Activated naive CD4-positive, alpha-beta T cell treated with anti-CD3 and anti-CD28 coated beads, Interleukin-2, amount 50 U/mL, for 72 hours (primary cell): ENCODE measurements at places on chromosomes 11 and 22.

GRCh38 chr22:41226723-41227655 lies 13.7 kb downstream of the CHADL start:
- no peak for DNase-seq

DNA sequence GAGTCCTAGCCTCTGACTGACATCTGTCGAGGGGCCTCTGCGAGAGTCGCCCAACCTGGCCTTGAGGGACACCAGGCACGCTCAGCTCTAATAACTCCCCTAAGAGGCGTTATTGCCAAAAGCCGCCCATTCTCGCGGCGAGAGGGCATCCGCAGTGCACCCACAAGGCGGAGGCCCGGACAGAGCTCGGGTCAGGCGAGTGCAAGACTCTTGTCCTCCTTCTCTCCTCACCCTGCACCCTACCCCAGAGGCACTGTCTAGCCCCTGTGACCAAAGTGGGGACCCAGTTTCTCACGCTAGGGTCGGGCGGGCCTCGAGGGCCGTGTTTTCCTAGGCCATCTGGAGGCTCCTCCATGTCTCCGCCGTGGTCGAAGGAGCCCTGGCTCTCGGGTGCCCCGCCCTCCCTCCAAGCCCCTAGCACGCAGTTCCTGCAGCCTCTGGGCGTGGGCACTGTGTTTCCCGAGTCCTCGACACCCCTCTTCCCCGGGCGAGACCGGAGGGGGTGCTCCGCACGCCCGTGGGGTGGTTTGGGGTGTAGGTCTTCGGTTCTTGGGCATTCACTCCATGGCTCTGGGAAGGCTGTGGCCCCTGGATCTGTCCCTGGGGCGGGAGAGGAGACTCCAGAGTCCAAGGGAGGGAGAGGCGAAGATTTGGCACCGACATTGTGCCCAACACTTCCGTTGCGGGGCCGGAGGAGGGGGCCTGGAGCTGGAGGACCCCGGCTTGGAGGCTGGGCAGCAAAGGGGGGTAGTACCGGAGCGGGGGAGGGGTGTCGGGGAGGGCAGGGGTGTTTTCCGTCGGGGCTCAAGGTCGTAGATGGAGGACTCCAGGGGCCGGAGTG lies 1.0 kb downstream of the CHRM4 start:
- no peak for DNase-seq

- DNase-seq: no peak
Observed at GRCh38 chr11:34585304-34585734, 35.6 kb upstream of the EHF start.

- no peak for DNase-seq
Observed at GRCh38 chr22:42943981-42944380, 71.0 kb downstream of the PACSIN2 start.

DNA sequence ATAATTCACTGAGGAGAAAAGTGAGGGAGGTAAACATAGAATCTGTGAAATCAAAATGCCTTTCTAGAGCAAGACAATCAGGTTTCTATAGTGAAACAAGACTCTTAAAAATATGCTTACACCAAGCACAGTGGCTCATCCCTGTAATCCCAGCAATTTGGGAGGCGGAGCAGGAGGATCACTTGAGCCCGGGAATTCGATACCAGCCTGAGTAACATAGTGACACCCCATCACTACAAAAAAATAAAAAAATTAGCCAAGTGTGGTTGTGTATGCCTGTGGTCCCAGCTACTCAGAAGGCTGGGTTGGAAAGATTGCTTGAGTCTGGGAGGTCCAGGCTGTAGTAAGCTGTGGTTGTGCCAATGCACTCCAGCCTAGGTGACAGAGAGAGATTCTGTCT lies 43.2 kb upstream of the ME3 start:
- no peak for DNase-seq

DNA sequence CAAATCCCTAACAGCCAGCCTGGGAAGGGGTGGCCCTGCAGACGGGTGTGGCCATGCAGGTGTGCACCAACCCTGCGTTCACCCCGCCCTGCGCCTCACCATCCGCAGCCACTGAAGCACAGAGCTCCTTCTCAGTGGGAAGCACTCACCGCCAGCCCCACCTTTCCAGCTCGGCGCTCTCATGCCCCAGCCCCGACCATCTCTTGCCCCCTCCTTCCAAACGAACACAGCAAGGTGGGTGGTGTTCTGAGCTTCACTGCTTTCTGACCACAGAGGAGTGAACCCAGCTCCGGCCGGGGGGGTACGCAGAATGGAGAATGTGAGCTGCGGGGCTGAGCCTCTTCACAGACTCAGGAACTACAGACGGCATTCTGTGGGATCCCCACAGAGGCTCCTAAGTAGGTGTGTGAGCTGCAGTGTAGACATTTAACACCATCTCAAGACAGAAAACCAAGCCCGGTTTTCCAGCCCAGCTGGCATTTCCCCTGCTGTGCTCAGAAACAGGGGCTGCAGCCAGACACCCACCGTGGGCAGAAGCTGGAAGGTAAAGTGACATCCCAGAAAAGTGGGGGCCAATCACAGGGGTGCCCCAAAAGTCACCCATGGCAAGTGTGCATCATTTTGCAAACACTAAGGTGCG lies 88.4 kb upstream of the RTL6 start:
- no peak for DNase-seq

- peak; percentile 21 for DNase-seq
Observed at GRCh38 chr22:38607680-38608079, 37.7 kb upstream of the DMC1 start.

DNA sequence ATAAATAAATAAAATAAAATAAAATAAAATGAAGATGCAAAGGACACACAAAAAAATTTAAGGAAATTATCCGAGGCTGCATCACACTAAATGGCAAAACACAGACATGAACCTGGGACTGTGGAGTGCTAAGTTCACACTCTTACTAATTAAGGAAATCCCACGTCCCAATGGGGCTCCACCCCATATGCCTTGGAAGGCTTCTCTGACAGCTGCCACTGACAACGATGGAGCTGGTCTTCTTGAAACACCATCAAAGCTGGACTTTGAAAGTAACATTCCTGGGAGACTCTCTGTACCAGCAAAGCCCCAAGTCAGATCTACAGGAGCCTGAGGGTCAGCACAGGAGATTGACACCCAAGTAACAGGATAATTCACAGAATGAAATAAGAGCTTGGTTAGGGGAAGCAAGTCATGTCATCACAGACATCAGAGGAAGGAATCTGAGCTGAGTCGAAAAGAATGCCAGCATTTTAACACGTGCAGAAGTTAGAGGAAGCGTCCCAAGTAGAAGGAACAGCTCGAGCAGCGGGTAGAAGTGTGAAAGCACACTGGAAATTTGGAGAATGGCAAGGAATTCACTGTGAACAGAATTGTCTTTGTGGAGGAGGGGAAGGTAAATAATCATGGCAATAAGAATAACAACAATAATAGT lies 13.8 kb downstream of the TPST2 start:
- no peak for DNase-seq

- DNase-seq: no peak
Observed at GRCh38 chr11:5297721-5298323, 3.9 kb downstream of the OR51B4 start.

DNA sequence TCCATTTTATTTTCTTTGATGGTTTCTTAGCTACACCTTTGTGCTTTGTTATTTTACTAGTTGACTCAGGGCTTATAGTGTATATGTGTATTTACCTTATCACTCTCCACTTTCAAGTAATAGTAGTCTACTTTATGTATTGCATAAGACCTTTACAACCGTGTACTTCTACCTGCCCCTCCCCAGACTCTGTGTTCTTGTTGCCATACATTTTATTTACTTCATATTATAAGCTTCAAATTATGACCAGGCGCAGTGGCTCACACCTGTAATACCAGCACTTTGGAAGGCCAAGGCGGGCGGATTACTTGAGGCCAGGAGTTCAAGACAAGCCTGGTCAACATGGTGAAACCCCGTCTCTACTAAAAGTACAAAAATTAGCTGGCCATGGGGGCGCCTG lies 28.2 kb upstream of the CTSD start:
- DNase-seq: no peak

DNA sequence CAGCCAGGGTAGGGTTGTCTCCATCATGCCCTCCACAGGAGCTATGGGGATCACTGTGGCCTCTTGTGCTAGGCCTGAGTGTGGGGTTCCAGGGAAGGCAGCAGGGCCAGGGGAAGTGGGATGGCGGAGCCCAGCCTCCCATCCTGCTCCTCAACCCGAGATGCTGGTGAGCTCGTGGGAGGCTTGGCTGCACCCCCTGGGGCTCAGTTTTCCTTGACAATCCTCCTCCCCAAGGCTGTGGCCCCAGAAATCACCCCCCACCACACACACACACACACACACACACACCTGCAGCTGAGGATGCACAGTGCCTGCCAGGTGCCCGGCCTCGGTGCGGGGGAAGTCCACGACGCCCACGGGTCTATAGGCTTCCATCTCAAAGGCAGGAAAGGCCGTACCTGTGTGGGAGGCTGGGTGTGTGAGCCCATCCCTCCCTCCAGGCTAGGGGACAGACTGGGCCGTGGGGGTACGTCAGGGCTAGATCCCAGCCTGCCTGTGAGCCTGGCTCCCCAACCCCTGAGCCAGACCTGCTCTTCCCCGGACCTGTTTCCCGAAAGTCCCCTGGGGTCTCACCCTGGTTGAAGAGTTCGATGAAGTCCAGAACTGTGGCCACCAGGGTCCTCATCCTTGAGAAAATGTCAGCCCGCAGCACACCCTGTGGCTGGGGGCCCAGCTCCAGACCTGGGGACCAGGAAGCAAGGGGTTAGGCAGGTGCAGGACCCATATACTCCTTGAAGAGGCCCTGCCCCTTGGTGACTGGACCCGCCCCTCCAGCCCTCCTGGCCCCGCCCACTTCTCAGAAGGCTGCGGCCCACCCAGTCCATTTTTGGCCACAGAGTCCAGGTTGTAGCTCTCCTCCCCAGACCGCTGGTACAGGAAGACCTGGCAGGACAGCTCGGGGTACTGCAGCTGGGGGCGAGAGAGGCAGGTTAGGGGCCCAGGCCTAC lies 5.2 kb upstream of the TBX10 start:
- DNase-seq: no peak

- DNase-seq: no peak
Observed at GRCh38 chr22:22118987-22119386, 125.6 kb upstream of the VPREB1 start.

DNA sequence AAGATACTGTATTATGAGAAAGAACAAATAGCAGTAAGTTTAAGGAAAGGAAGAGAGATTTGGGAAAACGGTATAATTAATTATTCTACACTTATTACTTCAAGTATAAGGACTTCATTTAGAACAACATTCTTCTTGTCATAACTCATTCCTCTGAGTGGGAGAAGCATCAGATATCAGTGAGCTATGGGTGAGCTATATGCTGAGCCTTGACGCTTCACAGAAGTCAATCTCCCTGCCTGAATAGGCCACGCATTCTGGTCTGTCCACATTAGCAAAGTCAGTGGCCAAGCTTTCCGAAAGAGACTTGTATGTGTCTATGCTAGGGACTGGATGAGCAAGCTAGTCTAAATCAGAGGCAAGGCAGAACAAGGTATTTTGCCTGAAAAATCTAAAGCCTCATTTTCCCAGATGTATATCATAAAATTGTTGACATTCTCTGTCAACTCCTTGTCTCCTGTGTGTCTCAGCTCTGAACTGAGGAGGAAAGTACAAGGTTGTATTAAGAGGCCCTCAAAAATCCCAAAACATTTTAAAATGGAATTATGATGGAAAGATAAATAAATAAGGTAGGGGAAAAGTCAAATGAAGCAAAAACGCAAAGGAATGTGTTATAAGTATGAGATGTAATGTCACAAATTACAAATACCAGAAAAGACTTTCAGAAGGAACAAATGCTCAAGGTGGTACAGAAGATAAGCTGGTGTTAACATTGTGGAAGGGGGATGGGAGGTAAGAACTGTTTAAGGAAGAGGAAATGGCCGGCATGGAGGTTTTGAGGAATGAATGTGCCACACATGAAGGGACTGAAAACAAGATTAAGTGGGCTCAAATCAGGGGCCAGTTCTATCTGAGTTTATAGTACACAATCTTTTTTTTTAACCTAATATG lies 1.4 kb downstream of the OR52N2 start:
- DNase-seq: no peak

- no peak for DNase-seq
Observed at GRCh38 chr22:45504373-45505341, 2.0 kb downstream of the FBLN1 start.

GRCh38 chr22:25475257-25476022 lies 89.0 kb upstream of the GRK3 start:
- DNase-seq: no peak
